EL (cell line): ENCODE measurements at places on chromosomes 4 and X.

DNA sequence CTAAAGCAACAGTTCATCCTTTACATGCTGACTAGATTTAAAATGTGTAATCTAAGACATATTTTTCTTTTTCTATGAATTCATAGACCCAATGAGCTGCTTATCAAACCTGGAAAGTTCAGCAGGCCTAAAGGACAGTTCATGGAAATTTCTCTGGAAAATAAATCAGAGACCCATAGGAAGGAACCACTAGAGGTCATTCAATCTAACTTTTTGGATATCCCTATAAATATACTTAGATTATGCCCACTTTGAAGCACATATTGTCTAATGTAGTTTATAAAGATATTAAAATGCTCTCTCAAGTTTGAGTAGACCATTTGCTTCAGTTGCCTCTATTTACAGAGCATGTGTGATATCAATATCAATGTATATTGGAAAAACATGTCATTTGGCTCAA, 473.0 kb downstream of the FAT4 start:
- DNase-seq: no peak

DNA sequence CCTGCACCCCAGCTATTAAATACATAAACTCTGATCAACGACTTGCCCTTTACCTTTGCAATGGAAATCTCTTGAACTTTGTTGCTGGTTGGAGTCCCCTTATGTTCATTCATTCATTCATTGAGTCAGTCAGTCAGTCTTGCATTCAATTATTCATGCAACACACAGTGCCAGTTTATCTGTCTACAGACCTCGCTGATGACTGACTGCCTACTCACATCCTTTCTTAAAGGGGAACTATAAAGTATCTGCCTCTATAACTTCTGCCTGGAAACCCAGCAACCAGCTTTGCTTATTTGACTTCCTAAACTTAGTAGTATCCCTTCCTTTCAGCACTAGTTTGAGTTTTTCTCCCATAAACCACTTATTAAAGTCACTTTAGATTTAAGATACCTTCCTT, 620.8 kb upstream of the ADGRL3 start:
- DNase-seq: peak; percentile 8

DNA sequence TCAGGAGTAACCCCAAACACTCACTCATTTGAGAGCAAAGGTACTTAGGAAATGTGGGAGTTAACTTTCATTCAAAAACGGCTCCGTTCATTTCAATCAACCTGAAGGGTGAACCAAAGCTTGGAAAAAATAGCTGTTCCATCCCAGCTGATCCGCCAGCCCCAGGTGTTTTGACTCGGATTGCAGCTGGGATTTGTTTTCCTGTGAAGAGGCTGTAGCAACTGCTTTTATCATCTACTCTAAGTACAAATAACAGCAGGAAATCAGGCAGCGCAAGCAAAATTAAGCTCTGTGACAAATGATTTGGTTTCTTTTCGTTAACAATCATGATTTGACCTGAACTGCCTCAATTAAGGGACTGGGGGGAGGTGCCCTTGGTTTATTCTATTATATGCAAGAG, 154.7 kb downstream of the BEND2 start:
- DNase-seq: no peak

DNA sequence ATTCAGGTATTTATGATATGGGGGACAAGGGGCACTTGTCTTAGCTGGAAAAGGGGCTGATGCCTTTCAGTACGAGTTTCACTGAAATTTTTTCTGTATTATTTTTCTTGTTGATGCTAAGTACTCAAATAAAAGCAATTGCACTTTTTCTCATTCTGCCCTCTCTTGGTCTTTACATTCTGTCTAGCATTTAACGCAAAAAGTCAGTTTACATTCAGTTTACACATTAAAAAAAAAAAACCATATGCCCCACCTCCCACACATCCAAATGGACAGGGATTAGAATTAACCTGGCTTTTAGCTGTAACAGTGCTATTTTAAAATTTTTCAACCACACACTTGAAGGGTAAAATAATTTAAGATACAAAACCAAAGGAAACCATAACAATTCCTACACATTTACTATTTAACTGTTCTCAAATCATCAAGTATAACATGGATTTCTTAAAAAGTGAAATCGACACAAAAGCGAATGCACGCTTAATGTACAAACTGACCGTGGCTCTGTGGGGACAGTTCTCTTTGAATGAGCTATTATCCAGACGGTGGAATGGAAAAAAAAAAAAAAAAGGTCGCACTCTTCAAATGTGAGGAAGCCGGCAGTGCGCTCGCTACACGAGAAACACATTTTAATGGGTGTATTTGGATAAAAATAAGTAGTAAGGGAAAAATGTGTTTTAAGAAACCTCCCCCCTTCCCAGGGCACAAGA, 1.4 kb downstream of the AMMECR1 start:
- DNase-seq: peak; percentile 20

DNA sequence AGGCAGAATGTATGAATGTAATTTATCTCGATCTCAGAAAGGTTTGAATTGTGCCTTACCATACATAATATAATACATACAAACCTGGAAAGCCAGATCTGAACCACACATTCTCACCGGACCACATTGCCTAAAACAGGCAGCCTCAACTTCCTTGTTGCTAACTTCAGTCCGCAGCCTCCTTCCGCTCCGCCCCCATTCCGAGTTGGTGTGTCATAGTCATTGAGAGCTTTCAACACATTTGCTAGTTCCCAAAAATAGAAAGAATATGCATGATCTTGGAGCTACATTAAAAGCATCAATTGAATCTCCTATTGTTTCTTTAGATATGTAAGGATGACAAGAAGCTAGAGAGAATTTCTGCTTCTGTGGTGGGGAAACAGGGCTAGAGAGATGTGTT, 127.2 kb downstream of the ARHGEF9 start:
- peak; percentile 87 for DNase-seq

DNA sequence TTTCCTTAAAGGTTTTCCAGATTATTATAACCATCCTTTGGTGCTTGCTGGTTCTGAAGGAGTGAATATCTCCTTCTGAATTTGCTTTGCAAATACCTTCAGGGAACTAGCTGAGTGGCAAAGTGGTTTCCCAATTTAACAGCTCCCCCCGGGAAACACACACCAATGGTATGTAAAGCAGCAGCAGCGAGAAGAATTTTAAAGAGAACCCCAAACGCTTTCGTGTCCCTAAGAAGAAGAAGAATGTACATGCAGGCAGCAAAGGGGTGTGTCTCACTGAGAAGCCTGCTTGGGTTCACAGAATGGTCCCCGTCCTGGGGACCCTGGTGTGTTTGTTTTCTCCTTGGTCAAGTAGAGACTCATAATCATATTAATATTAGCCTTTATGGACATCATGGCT, 4.2 kb upstream of the AKAP17A start:
- no peak for DNase-seq

DNA sequence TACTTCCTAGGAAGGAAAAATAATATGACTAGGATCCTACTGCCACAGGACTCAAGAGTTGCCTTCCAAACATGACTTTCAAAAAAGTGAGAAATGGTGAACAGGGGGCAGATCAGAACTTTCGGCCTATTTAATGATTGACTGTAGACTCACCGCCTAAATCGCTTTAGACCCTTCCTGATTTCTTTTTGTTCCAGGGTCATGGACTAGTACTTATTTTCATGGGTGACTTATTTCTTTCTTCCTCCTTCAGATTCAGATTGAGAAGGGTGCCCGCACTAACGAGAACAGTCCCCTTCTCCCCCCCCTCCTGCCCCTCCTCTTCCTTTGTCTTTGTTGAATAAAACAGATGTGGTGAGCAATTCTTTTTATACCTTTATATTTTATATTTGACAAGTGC, 48.0 kb upstream of the KLHL8 start:
- no peak for DNase-seq

DNA sequence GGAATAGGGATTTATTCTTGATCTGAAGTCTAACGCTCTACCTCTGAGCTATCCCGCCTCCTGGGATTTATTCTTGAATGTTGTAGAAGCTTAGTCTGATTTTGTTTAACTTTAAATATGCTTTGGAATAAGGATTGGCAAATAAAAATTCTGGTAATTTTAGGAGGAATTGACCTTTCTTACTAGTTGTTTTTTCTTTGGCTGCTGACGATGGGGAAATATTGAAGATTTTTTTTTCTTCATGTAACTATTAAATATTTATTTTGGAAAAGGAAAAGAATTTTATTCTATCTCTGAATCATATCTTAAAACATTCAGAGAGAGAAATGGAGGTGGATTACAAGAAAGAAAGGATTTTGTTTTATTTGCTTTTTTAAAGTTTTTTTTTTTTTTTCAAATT, 122.9 kb downstream of the PDLIM5 start:
- no peak for DNase-seq

GRCh38 chr4:102633100-102633499, 127.7 kb downstream of the MANBA start:
- no peak for DNase-seq
